ENCODE measurements at places on chromosomes 16 and 17. TPM values are rescaled to one million over a fixed set of nuclear protein-coding genes. Genes with fewer than 3 reads are reported as not detected.

- no peak for DNase-seq
These were observed 432.5 kb upstream of the ZFHX3 start for GRCh38 chr16:73480381-73480780.

DNA sequence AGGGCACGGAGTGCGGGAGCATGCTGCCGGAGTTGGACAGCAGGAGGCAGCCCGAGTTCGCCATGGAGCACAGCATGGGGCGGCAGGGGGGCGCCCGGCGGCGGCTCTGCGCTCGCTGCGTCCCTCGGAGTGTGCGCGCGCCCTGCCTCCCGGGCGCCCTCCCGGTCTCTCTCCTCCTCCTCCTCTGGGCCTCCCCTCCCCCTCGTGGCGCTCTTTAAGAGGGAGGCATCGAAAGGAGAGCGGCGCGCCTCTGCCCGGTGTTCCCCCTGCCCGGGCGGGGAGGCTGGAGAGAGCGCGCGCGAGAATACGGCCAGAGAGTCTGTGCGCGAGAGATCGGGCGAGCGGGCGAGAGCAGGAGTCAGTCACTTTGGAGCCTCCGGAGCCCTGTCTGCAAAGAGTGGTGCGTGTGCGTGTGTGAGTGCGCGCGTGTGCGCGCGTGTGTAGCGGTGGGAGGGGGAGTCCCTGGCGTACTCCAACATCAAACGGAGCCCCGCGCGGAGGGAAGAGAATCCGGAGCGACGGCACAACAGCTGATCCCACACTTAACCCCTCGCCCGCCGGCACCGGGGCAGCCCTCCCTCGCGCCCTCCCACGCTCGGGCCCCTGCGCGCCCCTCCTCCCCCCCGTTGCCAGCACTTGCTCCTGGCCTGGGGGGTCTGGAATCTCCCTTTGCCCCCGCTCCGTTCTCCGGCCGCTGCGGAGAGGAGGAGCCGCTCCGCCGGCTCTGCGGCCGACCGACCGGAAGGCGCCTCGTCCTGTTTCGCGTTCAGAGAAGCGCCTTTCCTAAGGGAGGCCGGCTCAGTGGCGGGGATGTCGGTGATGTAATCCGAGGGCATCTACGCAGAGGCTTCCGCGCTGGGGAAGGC lies 108.9 kb downstream of the ENGASE start:
- no peak for DNase-seq

DNA sequence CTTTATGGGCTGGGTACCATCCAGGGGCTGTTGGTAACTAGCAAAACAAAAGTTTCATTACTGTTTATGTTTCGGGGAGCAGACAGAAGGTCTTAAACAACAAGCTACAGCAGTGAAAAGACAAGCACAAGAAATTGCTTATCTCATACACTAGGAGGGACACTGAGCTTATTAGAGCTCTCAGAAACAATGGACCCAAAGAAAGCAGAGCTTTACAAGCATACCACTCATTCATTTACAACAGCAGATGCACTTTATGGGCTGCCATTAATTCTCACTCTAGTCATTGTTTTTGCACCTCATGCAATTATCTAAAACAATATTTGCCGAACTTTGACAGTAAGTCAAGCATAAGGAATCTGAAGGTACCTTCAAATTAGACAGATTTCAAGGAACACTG lies 10.0 kb downstream of the KRT16 start:
- peak; percentile 7 for DNase-seq

The CTRL gene
- not detected for total RNA-seq

Measured in M059J (cell line).